RPMI7951 (cell line): ENCODE measurements at places on chromosomes 5 and 9. TPM values are rescaled to one million over a fixed set of nuclear protein-coding genes. Genes with fewer than 3 reads are reported as not detected.

The EXOSC2 gene
- total RNA-seq: 33.9 and 40.7 TPM in 2 replicates

The SPATA31C1 gene
- total RNA-seq: not detected in 2 replicates

The ADGRD2 gene
- not detected in 2 replicates for total RNA-seq

The AQP7 gene
- not detected in 2 replicates for total RNA-seq

DNA sequence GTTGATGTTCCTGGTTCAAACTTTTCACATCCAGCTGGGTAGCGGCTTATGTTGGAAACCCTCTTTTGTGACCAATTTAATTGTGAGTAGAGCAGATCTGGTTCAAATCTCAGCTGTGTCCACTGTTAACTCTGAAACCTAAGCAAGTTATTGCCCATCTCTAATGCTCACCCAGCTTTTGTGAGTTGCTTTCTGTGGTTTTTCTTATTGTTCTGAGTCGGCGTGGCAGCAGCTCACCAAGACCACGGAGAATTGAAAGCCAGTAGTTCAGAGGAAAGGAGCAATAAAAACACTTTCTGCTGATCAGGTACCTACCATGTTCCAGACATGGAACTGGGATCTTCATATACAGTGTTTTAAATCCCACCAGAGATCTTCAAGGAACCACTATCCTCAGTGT is 114.4 kb downstream of the DOCK2 start:
- DNase-seq: no peak

- no peak for DNase-seq
Observed at GRCh38 chr9:97705354-97705950, 8.3 kb upstream of the XPA start.
